ENCODE measurements at places on chromosomes 12 and 14.

- DNase-seq, result no peak
Measured at GRCh38 chr12:93007544-93007943, 78.4 kb upstream of the EEA1 start.

- DNase-seq, result no peak
Measured at GRCh38 chr14:50047274-50047676, 69.1 kb downstream of the VCPKMT start.

GRCh38 chr14:101598159-101598558 lies 36.9 kb downstream of the DIO3 start:
- no peak for DNase-seq

DNA sequence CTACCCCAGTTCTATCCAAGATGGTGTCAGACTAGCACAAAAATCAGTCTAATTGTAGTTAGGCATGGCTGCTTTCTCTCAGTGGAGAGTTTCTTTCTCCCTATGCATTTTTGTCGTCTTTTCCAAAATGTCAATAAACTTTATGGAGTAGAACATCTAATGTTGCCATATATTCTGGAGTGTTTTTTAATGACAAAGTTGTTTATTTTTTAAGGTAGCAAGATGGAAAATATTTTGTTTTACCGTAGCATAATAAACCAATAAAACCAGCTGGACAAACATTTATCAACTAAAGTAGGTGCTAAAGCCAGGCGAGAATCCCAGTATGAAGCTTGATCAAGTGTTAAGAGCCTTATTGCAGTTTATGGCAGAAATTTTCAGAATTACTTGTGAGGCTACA lies 146.3 kb downstream of the TMTC2 start:
- DNase-seq, result no peak

GRCh38 chr12:77751939-77752338 lies 78.8 kb upstream of the NAV3 start:
- no peak for DNase-seq

- no peak for DNase-seq
Measured at GRCh38 chr14:69715725-69716477, 51.0 kb upstream of the SRSF5 start.

- no peak for DNase-seq
Measured at GRCh38 chr12:67884596-67884995, 104.7 kb upstream of the IFNG-AS1 start.

- no peak for DNase-seq
Measured at GRCh38 chr12:6262211-6262610, 48.3 kb upstream of the PLEKHG6 start.

GRCh38 chr12:102685841-102686240 lies 205.5 kb upstream of the IGF1 start:
- no peak for DNase-seq

- DNase-seq, result no peak
Measured at GRCh38 chr12:40181490-40181889, 43.3 kb upstream of the LRRK2 start.

DNA sequence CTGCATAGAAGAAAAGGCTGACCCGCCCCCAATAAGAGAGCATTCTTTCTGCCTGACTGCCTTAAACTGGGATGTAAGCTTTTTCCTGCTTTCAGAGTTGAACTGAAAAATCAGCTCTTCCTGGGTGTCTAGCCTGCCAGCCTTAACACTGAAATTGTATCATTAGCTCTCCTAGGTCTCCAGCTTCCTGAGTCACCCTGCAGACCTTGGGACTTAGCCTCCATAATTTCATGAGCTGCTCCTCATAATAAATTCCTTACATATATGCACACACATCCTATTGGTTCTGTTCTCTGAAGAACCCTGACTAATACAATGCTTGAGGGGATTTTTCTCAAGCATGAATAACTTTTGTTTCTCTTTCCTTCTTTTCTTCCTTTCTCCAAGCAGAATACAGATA lies 76.4 kb upstream of the FAR2 start:
- no peak for DNase-seq

- no peak for DNase-seq
Measured at GRCh38 chr14:56414236-56414635, 165.4 kb upstream of the TMEM260 start.

- DNase-seq, result no peak
Measured at GRCh38 chr12:34399631-34400410, 377.5 kb downstream of the ALG10 start.

GRCh38 chr14:94793901-94794300 lies 24.0 kb upstream of the GSC start:
- no peak for DNase-seq

DNA sequence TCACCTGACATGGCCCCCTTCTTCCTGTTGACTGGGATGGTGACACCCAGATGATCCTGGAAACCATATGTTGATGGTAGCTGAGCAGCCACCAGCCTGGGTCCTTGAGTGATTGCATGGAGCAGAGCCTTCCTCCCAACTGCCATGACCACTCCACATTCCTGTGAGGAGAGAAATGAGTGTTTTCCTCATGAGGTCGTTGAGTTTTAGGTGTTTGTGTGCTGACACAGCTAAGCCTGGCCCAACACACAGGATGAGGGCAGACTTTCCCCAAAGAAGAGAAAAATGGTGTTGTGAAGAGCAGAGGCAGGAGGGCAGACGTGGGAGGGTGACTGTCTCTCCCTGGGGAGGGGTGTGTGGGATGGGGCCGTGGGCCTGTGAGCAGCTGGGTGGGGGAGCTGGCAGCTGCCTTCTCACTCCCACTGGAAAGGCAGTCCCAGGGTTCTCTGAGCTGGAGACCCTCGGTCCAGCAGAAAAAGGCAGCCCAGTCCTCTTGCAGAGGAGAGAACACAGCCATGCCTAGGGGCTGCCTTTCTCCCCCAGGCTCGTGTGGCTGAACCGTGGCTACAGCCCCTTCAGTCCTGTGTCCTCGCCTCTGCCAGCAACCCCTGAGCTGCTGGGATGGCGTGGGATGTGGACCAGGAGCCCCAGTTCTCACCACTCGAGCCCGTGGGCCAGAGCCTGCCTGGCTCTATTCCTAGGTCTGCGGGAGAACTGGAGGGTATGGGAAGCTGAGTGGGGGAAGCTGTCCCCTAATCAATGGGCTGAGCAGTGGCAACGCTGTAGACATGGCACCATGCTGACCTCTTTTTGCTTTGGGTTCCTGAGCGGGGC lies 257.0 kb downstream of the ADGRD1 start:
- DNase-seq, result no peak

All from stimulated activated CD8-positive, alpha-beta memory T cell treated with anti-CD3 and anti-CD28 coated beads, Interleukin-2, amount 100 ng/mL, for 48 hours (primary cell).